NCI-H2081 (cell line): ENCODE measurements at places on chromosomes 2 and 18.
A peak's percentile ranks its signal among the peaks of the same experiment; 100 is the strongest.

GRCh38 chr2:167398873-167399272 lies 510.6 kb downstream of the XIRP2 start:
- DNase-seq, result no peak

- peak; percentile 61 for DNase-seq
Measured at GRCh38 chr2:168348076-168348475, 100.7 kb upstream of the STK39 start.

DNA sequence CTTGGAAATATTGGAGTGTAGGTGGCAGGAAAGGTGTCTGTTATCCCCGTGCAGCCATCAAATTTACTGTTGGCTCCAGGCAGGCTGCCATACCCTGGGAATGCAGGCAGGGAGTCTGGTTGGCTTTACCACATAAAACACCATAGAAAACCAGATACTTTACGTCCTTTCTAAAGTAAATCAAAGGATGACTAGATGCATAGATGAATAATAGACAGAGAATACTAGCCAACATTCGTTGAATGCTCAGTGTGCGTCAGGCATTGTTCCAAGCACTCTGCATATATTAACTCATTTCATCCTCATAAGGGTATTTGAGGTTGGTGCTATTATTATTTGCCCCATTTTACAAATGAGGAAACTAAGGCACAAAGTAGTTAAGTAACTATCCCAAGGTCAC lies 65.2 kb downstream of the VSNL1 start:
- DNase-seq, result no peak

DNA sequence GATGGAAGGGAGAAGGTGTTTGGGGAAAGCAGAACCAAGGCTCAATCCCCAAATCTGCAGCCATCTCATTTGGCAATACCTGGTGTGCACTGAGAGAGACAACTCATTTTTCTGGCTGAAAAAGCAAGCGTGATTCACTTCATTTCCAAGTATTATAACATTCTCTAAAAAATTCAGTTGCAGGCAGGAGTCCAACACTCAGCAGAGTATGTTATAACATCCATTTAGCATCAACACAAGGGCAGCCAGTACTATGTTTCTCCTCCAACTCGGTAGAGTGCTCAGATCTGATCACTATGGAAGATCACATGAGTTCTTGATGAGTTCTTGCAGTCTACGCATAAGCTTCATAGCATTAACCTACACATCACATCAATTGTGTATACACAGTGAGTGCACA lies 99.4 kb upstream of the PID1 start:
- DNase-seq, result no peak

GRCh38 chr2:176283291-176284068 lies 14.2 kb downstream of the MTX2 start:
- DNase-seq, result no peak
